ENCODE measurements at places on chromosomes 11 and 22.
A peak's percentile ranks its signal among the peaks of the same experiment; 100 is the strongest.

DNA sequence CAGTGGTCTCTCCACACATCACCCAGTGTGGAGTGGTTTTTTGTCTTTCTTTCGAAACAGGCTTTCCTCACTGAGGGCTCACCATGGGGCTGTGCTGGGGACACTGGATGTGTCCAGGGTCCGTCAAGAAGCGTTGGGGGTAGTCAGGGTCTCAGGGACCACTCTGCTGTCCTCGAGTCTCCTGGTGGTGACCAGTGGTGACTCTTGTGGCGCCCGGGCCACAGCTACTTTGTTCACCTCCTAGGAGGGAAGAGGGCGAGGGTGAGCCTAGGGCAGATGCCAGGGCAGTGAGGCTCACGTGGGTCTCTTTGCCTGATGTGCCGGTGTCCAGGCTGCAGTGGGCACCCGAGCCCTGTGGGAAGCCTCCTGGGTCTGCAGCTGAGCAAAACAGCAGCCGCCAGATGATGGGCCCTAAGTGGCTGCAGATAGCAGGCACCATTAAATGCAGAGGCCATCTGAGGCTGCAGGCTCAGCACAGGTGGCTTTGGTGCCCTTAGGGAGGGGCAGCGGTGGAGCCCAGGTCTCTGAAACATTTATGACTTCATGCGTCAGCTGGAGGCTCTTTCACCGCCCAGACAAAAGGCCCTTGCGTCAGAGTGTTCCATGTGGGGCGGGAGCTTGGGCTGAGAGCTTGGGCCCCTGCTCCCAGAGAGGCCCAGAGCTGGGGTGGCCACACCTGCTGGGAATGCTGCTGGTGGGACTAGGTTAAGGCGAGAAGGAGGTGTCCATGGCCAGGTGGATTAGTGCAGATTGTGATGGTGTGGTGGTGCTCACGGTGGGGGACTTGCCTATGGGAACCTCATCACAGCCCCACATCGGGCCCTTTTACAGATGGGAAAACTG is 29.5 kb downstream of the KCNQ1 start:
- no peaks in the 10 kb centered on the region for H3K36me3 ChIP-seq
- H3K4me3 ChIP-seq: no peak overlapping the region
- no peak for DNase-seq
- H3K27me3 ChIP-seq: no peaks in the 10 kb centered on the region
- no peaks in the 10 kb centered on the region for H3K4me1 ChIP-seq
- no peak overlapping the region for H3K27ac ChIP-seq

GRCh38 chr22:26763633-26764361 is 106.4 kb downstream of the MIAT start:
- no peaks in the 10 kb centered on the region for H3K4me1 ChIP-seq
- no peak for DNase-seq
- peaks cover 23% of the 10 kb centered on the region for H3K36me3 ChIP-seq
- H3K27ac ChIP-seq: no peak overlapping the region

- H3K4me1 ChIP-seq: no peaks in the 10 kb centered on the region
- DNase-seq: no peak
- no peaks in the 10 kb centered on the region for H3K36me3 ChIP-seq
- H3K27me3 ChIP-seq: no peaks in the 10 kb centered on the region
- H3K27ac ChIP-seq: no peak overlapping the region
These were observed 27.8 kb upstream of the ACR start for GRCh38 chr22:50710221-50710620.

DNA sequence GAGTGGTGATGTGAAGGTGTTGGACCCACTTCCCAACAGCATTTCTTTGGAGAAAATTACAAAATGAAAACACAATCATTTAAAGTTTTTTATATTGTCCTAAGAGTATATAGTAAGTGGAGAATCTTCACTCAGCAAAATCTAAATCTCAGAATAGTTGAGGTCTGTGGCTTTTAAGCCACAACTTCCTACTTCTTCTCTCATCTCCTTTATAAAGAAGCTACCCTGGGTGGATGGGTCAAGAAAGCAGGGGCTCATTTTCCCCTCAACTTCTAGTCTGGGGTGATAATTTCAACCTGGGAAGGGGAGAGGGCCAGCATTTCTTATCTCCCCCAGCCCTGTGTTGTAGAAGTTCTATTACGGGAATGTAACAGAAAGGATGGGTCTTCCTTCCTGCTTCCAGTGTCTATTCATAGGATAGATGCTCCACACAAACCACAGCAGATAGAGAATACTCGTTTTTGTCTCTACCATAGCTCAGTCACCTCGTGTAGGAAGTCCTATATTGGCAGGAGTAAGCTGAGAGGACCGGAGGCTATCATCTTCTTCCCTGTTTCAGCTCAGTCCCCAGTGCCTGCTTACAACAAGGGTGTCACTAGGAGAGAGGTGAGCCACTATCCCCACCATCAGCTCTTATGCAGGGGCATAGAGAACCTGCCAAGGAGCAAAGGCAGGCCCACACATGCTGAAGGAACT is 341.5 kb downstream of the CASP12 start:
- no peaks in the 10 kb centered on the region for H3K27me3 ChIP-seq
- H3K4me1 ChIP-seq: peaks cover 2% of the 10 kb centered on the region
- no peak overlapping the region for H3K4me3 ChIP-seq
- H3K27ac ChIP-seq: no peak overlapping the region
- peak; percentile 8 for DNase-seq

DNA sequence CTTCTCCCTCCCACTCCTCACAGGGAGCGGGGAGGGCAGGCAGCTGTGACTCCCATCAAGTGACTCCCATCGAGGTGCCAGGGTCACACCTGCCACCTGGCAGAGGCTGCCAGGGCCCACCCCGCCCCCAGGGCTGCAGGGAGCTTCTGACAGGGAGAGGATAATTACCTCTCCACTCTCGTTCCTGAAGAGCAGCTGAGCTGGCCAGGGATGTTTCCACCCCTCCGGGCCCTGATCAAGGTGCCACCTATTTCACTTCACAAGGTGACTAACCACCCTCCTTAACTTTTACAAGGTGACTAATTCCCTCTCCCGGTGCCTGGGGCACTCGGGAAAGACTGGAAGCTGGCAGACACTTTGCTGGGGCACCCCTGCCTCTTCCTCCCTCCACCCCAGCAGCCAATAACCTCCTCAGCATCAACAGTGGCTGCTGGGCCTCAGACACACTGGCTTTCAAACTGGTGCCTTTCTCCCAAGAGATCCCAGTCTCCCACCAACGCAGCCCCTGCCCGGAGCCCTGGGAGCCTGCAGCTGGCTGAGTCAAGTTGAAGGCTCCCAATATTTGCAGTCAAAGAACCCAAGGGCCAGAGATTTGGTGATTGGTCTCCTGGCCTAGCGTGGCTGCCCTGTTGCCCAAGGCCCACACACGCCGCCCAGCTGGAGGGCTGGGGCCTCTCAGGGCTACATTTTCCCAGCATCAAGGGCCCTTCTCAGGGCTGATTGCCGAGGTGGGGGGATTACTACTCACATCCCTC is 22.0 kb upstream of the MYRF start:
- H3K27ac ChIP-seq: no peak overlapping the region
- H3K4me3 ChIP-seq: no peak overlapping the region
- no peaks in the 10 kb centered on the region for H3K36me3 ChIP-seq
- DNase-seq: no peak

- no peaks in the 10 kb centered on the region for H3K27me3 ChIP-seq
- no peak for DNase-seq
These were observed 26.2 kb downstream of the PRR14L start for GRCh38 chr22:31723723-31724122.

DNA sequence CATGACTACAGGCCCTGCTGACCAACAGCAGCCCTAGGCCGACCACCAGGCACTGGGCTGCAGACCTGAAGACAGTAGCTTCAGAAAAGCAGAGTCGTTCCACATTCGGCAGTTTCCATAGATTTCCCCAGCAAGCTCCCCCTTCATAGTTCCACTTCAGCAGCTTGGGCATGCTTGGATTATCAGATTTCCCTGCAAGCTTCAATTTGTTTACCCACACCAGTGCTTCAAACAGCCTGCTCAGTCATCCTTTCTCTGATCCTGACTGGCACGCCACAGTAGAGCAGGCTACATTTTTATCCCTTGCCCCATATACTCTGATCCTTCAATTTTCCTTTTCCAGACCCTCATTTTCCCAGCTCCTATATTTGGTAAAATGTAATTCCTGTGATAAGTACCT is 51.1 kb upstream of the CFAP300 start:
- no peak for DNase-seq
- no peak overlapping the region for H3K27ac ChIP-seq
- no peaks in the 10 kb centered on the region for H3K36me3 ChIP-seq
- H3K4me3 ChIP-seq: no peak overlapping the region
- H3K27me3 ChIP-seq: no peaks in the 10 kb centered on the region

GRCh38 chr22:19987394-19988306 is 29.0 kb downstream of the ARVCF start:
- H3K27me3 ChIP-seq: peaks cover 2% of the 10 kb centered on the region
- H3K27ac ChIP-seq: no peak overlapping the region
- peaks cover 15% of the 10 kb centered on the region for H3K4me1 ChIP-seq
